ENCODE measurements at places on chromosomes 16 and 17.

DNA sequence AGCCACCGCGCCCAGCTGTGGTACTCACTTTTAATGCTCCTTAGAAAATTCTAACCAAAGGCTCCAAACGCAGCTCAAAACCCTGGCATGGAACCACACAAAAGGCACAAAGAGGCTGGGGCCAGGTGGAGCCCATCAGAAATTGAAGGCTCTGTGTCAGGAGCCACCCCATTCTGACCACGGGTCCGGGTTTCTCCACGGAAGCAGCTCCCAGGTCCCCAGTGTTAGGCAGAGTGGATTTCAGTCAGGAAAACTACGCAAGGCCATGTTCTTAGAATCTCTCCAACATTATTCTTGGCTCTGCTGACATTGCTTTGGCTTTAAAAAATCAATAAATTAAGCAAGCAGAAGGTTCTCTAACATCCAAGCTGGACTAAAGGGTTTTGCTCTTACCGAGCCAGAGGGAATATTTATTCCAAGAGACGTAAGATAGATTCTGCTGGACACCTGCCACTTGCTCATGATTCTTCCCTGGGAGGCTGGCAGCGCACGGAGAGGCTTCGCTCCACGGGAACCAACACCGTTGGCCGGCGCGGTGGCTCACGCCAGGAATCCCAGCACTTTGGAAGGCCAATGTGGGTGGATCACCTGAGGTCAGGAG lies 93.5 kb downstream of the NXN start:
- DNase-seq = no peak

DNA sequence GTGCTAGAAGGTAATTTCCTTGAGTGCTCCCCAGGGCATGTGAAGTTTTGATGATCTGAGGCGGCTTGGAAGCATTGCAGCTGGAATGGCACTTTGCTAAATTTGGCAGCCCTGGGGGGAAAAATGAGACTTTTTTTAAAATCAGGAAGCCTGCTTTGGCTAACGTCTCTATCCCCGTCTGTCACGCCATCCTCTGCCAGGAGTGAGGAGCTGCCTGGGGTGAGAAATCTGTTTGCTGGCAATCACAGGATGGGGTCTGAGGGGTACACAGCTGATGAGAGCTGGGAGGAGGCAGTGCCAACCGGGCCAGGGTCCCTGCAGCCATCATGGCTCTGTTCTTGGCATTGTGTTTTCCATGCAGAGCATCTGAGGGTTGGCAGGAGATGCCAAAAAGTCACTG lies 2.0 kb downstream of the ABCC12 start:
- DNase-seq = no peak

- DNase-seq = no peak
Measured at GRCh38 chr17:74185571-74186185, 17.8 kb upstream of the RPL38 start.

DNA sequence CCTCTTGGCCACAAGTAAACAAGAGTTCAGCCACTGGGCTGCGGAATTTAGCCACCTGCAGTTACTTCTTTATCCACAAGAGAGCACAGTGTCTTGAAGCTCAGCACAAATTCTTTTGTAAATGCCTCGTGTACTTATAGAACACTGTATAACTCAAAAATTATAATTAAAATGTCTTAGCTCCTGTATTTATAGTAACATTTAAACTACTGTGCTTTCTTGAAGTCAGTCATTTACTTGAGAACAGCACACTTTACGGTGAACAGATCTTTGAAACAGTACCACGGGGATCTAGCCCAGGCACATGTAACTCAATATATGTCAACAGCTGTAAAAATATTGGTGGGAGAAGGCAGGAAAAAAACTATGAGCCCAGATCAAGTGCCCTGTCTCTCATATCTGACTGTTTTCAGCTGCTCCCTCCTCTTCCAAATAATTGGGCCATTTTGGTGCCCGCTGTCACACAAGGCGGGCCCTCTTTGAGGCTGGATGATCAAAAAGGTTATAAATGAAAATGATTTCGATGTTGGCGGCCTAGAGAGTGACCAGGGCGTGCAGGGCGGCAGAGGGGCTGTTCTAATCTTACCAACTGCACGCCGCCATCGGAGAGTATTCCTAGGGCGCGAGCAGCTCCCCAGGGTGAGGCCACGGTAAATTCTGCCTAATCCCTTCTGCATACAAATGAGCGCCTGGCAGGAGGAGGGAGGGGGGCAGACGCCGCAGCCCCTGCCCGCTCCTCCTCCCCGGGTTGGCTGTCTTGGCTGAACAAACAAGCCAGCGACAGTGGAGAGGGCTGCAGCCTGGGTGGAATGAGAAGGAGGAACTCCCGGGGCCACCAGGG lies 183.2 kb downstream of the C16orf78 start:
- no peak for DNase-seq

GRCh38 chr17:71430281-71430680 lies 690.5 kb upstream of the SOX9 start:
- no peak for DNase-seq

GRCh38 chr17:7629939-7630571 lies at the start of gene SHBG:
Gene SHBG (plus strand): TSS chr17:7630135. CDS start chr17:7630173, 38 bp downstream.
- DNase-seq = no peak

DNA sequence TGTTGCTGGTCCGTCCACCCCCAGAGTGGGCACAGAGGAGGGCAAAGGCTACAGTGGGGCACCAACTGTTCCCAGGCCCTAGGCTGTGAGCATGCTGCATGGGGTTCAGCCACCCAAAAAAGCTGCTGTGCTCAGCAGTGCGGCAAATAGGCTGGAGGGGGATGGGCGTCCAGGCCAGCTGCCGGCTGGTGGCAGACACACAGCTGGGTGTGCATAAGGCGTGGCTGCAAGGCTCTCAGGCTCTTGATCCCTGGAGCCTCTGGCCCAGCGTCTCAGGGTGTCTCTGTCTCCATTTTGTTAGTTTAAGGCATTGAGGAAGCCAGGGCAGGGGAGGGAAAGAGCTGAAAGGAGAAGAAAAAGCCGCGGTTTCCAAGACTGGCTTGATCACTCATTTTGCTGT lies 8.8 kb downstream of the RPL19 start:
- no peak for DNase-seq

GRCh38 chr17:79612468-79613194 lies 1.8 kb upstream of the RBFOX3 start:
- peak; percentile 2 for DNase-seq

GRCh38 chr17:78127888-78128550 lies 536 bp downstream of the TMC6 start:
- no peak for DNase-seq

- DNase-seq = no peak
Measured at GRCh38 chr16:51939378-51939871, 607.5 kb downstream of the TOX3 start.

- DNase-seq = no peak
Measured at GRCh38 chr17:70769956-70770355, 600.6 kb downstream of the KCNJ2 start.
